ENCODE measurements at places on chromosomes 7 and 10.

DNA sequence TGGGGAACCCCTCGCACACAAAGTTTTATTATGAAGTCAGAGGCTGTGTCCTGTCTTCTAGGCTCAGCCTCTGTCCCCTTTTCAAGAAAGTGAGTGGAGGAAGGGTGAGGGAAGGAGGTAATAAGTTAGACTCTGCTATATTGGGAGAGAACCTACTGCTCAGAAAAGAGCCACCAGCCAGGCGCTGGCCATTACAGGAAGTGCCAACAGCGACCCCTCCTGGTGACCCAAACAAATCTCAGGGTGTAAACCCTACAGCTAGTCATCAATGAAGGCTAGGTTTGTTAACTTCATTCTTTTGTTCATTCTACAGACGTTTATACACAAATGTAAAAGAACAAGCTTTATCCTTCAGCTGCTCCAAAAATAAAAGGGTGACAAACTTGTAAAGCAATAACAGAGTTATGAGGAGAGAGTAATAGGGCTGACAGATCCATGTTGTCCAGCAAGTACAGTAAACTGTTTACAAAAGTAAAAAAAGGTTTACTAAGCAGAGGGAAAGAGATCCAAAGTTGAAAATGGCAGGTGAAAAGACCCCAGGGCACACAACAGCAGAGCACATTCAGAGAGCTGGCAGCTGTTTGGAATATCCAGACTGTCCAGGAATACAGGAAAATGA is 82.7 kb downstream of the FAM204A start:
- peak; percentile 32 for DNase-seq

DNA sequence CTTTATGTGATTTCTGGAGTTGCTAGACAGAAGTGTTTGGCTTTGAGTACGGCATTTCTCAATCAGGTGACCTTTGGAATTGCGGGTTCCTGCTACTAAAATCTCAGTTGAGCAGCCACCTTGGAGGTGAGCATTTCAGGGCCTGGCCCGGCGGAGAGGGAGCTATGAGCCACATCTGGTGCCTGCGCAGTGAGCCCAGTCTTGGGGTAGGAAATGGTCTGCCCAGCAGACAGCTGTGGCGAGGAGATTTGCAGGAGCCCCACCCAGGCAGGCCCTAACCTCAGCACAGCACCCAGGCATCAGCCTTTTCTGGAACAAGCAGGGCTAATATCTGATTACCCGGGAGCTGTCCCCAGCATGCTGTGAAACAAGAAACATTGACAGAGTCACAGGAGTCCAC is 547.9 kb upstream of the FOXK1 start:
- DNase-seq: no peak

- no peak for DNase-seq
Observed at GRCh38 chr7:142957723-142958122, 4.4 kb downstream of the KEL start.

DNA sequence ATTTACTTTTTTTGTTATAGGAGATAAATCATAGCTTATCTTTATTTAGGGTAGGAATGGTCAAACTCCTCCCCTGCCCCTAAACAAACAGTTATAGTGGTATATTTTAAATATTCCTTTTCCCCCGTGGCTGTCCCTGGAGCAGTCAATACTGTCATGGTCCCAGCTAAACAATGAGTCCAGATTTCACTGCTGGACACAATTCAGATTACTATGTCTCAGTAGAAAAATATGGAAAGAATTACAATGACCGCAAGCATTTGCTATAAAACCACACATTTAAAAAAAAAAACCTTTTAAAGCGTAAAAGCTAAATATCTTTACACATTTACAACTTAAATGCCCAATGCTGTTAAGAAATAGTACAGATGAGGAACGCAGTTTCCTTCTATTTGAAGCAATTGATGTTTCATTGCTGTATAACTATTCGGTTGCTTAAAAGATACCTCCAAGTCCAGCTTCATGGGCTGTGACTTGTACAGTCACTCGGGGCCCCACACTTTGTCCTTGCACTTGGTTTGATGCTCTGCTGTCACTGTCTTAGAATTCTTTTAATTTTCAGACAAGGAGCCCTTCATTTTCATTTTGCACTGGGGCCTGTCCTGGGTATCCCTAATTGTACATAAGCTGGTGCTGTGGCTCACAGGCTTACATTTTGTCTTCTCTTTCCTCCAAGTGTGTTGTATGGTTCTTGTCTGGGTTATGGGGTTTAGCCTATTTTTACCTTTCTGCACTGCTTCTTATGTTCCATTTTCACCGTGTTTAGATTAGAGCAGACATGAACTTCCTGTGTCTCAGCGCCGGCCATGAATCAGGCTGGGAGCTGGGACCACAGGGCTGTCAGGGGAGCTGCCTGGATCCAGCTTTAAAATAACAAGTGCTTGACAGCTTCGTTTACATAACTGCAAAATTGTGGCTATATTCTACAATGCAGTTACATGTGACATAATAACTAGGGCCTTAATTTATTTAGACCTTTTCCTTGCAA is 530.2 kb upstream of the FZD8 start:
- no peak for DNase-seq

GRCh38 chr7:3916146-3916545 is 615.1 kb downstream of the SDK1 start:
- no peak for DNase-seq

GRCh38 chr7:26375726-26376174 is 84.1 kb downstream of the SNX10 start:
- no peak for DNase-seq

- DNase-seq: no peak
Observed at GRCh38 chr10:113151190-113151666, 201.2 kb downstream of the TCF7L2 start.

- DNase-seq: no peak
Observed at GRCh38 chr7:23888958-23889357, 178.9 kb downstream of the STK31 start.

GRCh38 chr10:52316001-52316400 is 1.9 kb downstream of the DKK1 start:
- no peak for DNase-seq

DNA sequence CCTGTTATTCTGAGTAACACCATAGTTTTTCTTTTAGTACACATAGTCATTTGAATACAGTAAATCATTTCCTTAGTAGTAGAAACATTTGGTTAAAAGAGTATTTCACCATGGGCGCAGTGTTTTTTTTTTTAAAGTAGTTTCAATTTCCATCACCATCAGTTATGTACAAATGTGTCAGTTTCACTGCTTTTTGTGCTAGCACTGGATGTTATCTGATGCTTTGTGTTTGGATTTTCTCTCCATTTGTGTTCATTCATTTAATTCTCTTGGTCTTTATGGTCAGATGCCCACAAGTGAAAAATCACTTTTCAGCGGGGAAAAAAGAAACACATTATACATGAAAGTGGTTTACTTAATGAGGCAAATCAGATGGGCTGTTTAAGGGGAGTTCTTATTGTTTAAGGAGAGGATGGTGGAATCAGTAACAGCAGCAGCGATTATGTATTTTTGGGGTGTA is 16.0 kb upstream of the HK1 start:
- DNase-seq: peak; percentile 45

DNA sequence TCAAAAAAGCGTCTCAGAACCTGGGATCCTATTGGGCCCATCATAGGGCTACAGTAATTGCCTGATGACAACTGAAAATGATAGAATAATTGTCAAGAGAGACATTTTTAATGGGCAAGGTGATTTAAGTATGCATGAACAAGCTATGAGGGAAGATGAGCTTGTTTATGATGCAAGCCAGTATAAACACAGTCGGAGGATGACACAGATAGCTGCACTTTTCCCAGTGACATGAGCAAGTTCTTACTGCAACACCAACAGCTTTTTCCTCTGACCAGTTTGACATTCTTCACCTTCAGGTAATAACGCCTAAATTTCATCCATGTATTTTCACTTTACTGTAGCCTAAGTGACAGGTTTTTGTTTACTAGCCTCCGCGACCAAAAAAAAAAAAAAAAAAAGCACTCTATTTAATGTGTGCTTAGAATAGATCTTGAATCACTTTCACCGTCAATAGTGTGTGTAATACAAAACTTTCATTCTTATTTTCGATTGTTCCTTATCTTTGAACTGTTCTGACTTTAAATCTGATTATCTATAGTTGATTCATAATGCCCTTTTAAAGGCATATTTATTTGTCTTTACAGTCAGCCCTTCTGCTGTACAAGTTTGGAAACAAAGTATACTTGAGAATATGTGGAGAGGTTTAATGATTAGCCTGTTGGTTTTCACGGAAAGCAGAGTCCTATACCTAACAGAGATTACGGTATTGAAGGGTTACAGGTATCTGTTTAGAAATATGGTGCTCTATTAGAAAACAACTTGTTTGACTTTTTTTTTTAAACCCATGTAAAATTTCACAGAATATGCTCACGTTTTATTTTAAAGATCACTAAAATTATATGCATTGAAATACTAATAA is 1.7 kb downstream of the FOXP2 start:
- no peak for DNase-seq

- no peak for DNase-seq
Observed at GRCh38 chr7:79458796-79459195, 5.3 kb upstream of the MAGI2 start.

DNA sequence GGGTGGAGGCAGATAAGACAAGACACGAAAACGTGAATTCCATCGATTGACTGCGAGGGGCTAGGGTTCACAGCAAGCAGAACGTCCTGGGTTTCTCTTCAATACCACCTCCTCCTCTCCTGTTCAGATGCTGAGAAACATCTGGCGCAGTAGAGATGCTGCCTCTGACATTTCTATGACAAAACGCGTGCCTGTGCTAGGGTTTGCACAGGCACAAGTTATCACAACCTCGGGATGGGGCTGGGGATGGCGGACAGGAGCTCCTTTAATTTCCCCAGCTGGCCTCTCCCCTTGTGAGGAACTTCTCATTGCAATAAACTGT is 99.8 kb upstream of the SVIL start:
- DNase-seq: no peak

DNA sequence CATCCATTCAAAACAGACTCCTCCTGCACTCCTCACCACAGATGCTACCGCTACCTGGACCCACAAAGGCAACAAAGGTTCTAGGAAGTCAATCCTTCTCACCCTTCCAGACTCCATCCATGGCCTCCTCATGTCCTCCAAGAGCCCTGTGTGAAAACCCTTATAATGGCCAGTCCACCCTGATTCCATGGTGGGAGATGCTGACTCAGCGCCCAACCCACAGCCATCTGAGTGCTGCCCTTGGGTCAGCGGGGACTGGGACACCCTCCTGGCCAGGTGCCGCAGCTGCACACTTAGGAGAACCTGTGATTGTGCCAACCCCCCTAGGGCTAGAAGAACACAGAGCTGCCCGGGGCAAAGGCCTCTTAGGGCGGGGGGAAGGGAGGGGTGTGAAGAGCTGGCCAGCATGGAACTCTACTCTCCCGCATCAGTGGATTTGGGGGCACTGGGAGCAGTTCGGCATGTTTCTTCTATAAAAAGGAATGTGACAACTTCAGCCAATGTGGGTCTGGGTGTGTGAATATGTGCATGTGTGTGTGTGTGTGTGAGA is 25.4 kb downstream of the TMEM273 start:
- DNase-seq: no peak

DNA sequence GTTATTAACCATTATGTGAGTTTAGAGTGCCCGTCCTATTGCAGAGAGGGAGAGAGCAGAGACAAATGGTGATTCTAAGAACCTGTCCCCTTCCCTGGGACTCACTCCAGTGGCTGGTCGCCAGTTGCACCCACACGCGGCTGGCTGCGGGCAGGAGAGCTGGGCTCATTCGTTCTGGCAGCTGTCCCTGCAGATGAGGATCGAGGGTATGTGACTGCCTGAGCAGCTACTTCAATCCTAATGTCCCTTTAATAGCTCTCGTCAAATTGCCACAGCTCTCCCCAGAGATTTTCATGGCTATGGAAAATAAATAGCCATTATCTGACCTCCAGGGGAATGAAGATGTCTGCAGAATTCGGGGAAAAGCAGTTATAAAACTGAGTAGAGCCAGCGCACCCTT is 41.6 kb downstream of the RBM28 start:
- DNase-seq: no peak

DNA sequence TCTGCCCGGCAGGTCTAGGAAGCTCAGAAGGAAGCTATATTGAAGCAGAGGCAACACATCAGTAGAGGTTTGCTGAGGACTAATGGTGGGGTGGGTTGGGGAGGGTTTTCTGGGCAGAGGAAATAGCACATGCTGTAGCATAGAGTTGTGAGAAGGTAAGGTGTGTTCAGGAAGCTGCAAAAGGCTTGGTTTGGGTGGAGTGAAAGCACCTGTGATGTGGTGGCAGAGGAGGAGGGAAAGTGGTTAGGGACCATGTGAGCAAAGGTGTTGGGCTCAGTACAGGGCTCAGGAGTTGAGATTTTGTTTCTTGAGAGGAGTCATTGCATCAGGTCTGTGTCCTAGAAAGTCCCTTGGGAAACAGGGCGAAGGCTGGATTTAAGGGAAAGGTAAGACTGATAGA is 294.6 kb downstream of the SORCS3 start:
- no peak for DNase-seq

- DNase-seq: no peak
Observed at GRCh38 chr10:129969184-129969910, 5.3 kb upstream of the EBF3 start.

- no peak for DNase-seq
Observed at GRCh38 chr7:128785738-128786137, 6.0 kb upstream of the CCDC136 start.

DNA sequence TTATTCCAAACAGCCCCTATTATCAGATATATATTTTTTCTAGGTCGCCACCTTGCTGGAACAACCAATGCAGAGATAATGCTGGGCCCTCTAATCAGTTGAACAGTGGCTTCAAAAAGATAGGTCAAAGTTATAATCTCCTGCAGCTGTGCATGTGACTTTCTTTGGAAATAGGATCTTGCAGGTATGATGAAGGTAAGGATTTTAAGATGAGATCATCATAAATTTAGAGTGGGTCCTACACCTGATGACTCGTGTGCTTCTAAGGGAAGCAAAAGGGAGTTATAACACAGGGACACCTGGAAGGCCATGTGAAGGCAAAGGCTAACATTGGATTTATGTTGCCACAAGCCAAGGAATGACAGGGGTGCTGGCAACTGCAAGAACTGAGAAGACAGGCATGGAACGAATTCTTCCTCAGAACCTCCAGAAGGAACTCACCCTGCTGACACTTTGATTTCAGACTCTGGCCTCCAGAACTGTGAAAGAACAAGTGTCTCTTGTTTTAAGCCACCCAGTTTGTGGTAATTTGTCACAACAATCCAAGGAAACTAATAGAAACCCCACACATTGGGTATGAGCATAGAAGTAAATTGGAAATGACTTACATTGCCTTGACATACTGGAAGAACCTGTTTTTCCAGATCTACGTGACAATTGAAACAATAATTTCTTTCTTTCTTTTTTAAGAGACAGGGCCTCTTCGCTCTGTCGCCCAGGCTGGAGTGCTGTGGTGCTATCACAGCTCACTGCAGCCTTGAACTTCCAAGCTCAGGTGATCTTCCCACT is 34.4 kb downstream of the CCDC71L start:
- no peak for DNase-seq

DNA sequence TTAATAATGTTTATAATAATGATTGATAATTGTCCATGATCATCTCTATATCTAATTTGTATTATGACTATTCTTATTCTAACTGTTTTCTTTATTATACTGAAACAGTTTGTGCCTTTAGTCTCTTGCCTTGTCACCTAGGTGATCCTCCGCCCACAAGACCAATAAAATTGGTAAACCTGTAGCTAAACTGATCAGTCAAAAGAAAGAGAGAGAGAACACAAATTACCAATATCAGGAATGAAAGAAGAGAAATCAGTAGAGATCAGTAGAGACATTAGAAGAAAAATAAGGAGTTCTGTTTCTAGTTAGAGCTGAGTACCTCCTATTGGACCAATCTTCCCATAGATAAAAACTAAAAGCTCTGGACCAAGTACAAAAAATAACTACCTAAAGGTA is 6.1 kb upstream of the COA1 start:
- DNase-seq: no peak

- DNase-seq: no peak
Observed at GRCh38 chr10:103636492-103636891, 143.0 kb downstream of the NEURL1 start.
